ENCODE measurements at places on chromosomes 4 and X. TPM values are rescaled to one million over a fixed set of nuclear protein-coding genes. Genes with fewer than 3 reads are reported as not detected.
A peak's percentile ranks its signal among the peaks of the same experiment; 100 is the strongest.

DNA sequence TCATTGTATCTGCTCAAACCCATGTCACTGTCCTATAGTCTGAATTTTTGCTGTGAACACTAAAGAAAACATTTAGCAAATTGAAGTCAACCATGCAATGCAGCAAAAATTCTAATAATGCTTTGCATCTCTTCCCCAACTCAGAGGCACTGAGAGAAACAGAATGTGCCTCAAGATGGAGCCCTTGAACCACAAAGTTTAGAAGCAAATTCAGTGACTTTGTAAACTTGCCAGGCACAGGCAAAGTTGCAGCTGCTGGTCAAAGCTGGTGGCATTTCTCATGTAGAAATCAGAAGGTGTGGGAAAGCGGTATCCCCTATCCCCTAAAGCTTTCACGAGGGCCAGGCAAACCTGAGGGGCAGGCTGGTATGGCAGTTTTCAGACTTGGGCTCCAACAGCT, 121.7 kb upstream of the DIPK2B start:
- peak overlapping the region; percentile 66 for H3K27ac ChIP-seq
- DNase-seq, result peak; percentile 83
- no peaks in the 10 kb centered on the region for H3K36me3 ChIP-seq
- H3K4me1 ChIP-seq, result no peaks in the 10 kb centered on the region
- no peak overlapping the region for H3K4me3 ChIP-seq

DNA sequence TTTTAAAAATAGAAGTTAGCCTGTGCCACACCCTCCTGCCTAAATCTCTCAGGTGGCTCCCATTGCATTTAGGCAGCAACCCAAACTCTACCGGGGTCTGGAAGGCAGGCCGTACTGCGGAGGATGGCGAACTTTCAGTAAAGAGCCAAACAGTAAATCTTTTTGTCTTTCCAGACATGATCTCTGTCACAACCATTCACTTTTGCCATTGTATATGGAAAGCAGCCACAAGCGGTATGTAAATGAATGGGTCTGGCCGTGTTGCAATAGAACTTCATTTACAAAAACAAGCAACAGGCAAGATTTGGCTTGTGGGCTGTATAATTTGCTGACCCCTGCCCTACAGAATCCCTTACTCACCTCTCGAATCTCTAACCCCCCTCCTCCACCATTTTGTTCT, 3.3 kb downstream of the RADX start:
- no peak overlapping the region for H3K4me3 ChIP-seq
- DNase-seq, result no peak
- no peaks in the 10 kb centered on the region for H3K36me3 ChIP-seq
- H3K27ac ChIP-seq, result no peak overlapping the region
- no peaks in the 10 kb centered on the region for H3K4me1 ChIP-seq

GRCh38 chrX:40651620-40652223, 4.4 kb upstream of the CXorf38 start:
- H3K4me1 ChIP-seq, result no peaks in the 10 kb centered on the region
- no peak overlapping the region for H3K27ac ChIP-seq
- H3K4me3 ChIP-seq, result no peak overlapping the region
- peak; percentile 65 for DNase-seq
- H3K27me3 ChIP-seq, result no peaks in the 10 kb centered on the region
- H3K36me3 ChIP-seq, result peaks cover 2% of the 10 kb centered on the region

GRCh38 chr4:189071241-189071640, 869.4 kb upstream of the FRG1 start:
- no peak overlapping the region for H3K27ac ChIP-seq
- peaks cover 4% of the 10 kb centered on the region for H3K4me1 ChIP-seq
- no peaks in the 10 kb centered on the region for H3K36me3 ChIP-seq

DNA sequence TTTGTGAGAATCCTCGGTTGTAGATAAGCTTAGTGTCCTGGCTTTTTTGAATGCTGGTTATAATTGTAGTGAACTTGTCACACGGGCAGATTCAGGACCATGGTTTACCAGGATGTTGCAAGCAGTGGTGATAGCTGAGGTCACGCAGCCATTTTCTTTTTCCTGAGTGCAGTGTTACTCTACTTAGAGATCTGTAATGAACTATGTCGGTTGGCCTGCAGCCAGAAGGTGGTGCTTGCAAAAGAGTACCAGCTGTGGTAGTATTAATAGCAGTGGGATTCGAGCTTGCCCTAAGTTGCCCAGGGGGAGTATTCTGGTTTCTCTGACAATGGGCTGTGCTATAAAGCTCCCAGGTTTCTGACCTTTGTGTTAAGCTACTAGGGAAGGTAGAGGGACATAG, 368.9 kb downstream of the SLITRK2 start:
- H3K27ac ChIP-seq, result no peak overlapping the region
- DNase-seq, result no peak
- H3K27me3 ChIP-seq, result no peaks in the 10 kb centered on the region
- H3K4me1 ChIP-seq, result no peaks in the 10 kb centered on the region

- no peaks in the 10 kb centered on the region for H3K4me1 ChIP-seq
- no peak overlapping the region for H3K4me3 ChIP-seq
- DNase-seq, result no peak
- peaks cover 5% of the 10 kb centered on the region for H3K27me3 ChIP-seq
- H3K36me3 ChIP-seq, result no peaks in the 10 kb centered on the region
These were observed 20.4 kb upstream of the BRS3 start for GRCh38 chrX:136467303-136467702.

- no peak for DNase-seq
- H3K27ac ChIP-seq, result no peak overlapping the region
- H3K27me3 ChIP-seq, result no peaks in the 10 kb centered on the region
- H3K4me1 ChIP-seq, result peaks cover 3% of the 10 kb centered on the region
These were observed 92.8 kb upstream of the UCP1 start for GRCh38 chr4:140661550-140661949.

DNA sequence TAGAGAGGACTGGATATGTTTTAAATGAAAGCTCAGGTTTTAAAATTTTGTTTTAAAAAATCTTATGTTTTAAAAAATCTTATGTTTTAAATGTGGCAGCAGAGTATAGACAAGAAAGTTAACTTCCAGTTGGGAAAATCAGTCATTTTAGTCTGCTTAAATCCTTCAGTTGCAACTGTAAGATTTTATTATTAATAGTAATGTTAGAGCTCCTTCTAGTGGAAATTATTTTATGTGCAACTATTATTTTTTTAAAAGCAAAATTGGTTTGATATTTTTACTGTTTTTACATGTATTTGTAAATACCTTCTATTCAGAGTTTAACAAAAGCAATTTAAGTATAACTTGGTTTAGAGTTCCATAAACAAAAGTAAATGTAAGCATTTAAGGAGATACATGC, 8.5 kb upstream of the NUDT6 start:
- H3K27ac ChIP-seq, result no peak overlapping the region
- no peaks in the 10 kb centered on the region for H3K27me3 ChIP-seq
- H3K36me3 ChIP-seq, result peaks cover 9% of the 10 kb centered on the region
- peak; percentile 41 for DNase-seq

- no peak for DNase-seq
- H3K27me3 ChIP-seq, result peaks cover 7% of the 10 kb centered on the region
- no peak overlapping the region for H3K4me3 ChIP-seq
- H3K4me1 ChIP-seq, result no peaks in the 10 kb centered on the region
- peaks cover 2% of the 10 kb centered on the region for H3K36me3 ChIP-seq
These were observed 23.4 kb downstream of the NSG1 start for GRCh38 chr4:4410271-4410670.

DNA sequence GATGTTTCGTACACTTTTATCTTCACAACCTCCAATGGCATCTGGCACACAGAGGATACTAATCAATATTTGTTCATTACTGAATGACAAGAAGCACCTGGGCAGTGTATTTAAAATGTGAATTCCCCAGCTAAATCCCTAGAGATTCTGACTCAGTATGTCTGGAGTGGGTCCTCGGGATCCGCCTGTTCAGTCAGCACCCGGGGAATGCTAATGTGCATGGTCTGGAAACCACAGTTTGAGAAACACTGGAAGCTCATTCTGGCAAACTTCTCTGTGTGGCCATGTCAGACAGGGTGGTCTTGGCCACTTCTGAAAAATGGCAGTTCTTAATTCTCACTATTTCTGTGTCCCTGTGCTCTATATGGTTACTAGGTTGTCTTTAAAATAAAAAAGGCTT, 138.8 kb upstream of the VCX start:
- H3K36me3 ChIP-seq, result no peaks in the 10 kb centered on the region
- no peaks in the 10 kb centered on the region for H3K27me3 ChIP-seq
- no peaks in the 10 kb centered on the region for H3K4me1 ChIP-seq

- H3K4me3 ChIP-seq, result no peak overlapping the region
- H3K27ac ChIP-seq, result no peak overlapping the region
- H3K36me3 ChIP-seq, result no peaks in the 10 kb centered on the region
- DNase-seq, result no peak
- no peaks in the 10 kb centered on the region for H3K4me1 ChIP-seq
- peaks cover 71% of the 10 kb centered on the region for H3K27me3 ChIP-seq
These were observed 8.2 kb downstream of the ABLIM2 start for GRCh38 chr4:8150152-8151090.

GRCh38 chr4:144547678-144548298, 98.2 kb upstream of the HHIP start:
- no peaks in the 10 kb centered on the region for H3K36me3 ChIP-seq
- H3K27me3 ChIP-seq, result no peaks in the 10 kb centered on the region
- H3K4me3 ChIP-seq, result no peak overlapping the region
- DNase-seq, result no peak

DNA sequence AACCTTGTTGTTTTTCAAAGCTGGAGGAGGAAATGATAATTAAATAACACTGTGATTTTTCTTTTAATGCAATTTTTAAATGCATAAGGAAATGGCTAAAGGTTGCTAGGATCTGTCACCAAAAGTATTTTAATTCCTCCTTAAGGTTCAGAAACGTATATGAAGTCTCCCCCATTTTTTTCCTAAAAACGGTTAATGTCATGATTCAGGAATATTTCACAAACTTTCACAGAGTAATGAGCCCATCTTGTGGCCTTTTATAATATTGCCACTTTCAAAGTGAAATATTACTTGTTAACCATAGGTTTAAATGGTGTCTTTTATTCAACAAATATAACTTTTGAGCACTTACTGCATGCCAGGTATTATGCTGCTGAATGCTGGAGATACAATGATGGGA, 99.5 kb upstream of the USP38 start:
- peak; percentile 8 for DNase-seq
- no peak overlapping the region for H3K27ac ChIP-seq
- H3K27me3 ChIP-seq, result no peaks in the 10 kb centered on the region

DNA sequence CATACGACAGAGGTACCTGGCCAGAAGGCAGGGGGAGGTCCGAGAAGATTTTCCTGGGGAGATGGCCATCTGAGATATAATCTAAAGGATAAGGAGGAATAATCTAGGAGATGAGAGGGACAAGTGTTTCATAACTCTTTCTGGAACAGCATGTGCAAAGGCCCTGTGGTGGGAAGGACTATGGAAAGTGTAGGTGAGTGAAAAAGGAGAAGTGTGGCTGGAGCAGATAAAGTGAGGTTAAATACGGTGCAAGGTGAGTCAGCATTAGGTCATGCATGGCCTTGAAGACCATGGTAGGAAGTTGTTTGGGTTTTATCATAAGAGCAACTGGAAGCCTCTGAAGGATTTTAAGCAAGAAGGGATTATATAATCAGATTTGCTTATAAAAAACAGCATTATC, 34.6 kb upstream of the MTM1 start:
- no peaks in the 10 kb centered on the region for H3K4me1 ChIP-seq
- DNase-seq, result no peak
- no peak overlapping the region for H3K27ac ChIP-seq

DNA sequence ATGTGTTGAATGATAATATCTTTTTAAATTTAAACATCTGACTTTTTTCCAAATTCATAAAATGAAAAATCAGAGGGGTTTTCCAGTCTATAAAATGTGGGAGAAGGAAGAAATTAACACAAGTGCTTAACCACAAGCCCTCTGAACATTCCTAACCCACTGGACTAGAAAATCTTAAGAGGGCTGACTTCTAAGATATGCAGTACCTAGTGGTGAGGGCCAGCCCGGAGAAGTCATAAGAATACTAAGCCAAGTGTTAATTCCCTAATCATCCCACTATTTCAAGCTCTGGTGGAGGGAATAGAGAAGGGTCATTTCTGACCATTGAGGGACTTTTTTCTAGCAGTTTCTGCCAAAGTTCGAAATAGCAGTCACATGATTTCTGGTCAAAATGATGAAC, 86.9 kb upstream of the NEIL3 start:
- no peaks in the 10 kb centered on the region for H3K36me3 ChIP-seq
- H3K4me1 ChIP-seq, result no peaks in the 10 kb centered on the region
- H3K27ac ChIP-seq, result no peak overlapping the region
- H3K4me3 ChIP-seq, result no peak overlapping the region

DNA sequence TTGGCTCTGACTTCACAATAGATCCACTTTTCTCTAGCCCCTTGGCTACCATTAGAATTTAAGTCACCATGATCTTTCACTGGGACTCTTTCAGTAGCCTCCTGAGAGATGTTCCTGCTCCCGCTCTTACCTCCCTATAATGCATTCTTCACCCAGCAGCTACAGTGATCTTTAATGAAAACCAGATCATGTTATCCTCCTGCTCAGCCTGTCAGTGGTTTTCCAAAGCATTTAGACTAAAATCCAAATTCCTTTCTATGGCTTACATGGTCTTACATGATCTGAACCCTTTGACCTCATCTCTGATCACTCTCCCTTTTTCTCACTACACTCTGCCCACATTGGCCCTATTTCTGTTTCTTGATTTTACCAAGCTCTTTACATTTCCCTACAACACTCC, 18.3 kb upstream of the RPS6KA3 start:
- no peak for DNase-seq
- H3K4me1 ChIP-seq, result no peaks in the 10 kb centered on the region
- no peak overlapping the region for H3K27ac ChIP-seq
- no peak overlapping the region for H3K4me3 ChIP-seq
- H3K27me3 ChIP-seq, result no peaks in the 10 kb centered on the region

- no peaks in the 10 kb centered on the region for H3K36me3 ChIP-seq
- no peak for DNase-seq
- no peaks in the 10 kb centered on the region for H3K4me1 ChIP-seq
- no peak overlapping the region for H3K4me3 ChIP-seq
- no peak overlapping the region for H3K27ac ChIP-seq
- no peaks in the 10 kb centered on the region for H3K27me3 ChIP-seq
These were observed 586.2 kb downstream of the RAB28 start for GRCh38 chr4:12897954-12898353.

- peak; percentile 4 for DNase-seq
- no peaks in the 10 kb centered on the region for H3K27me3 ChIP-seq
- no peaks in the 10 kb centered on the region for H3K36me3 ChIP-seq
- no peak overlapping the region for H3K4me3 ChIP-seq
- H3K27ac ChIP-seq, result no peak overlapping the region
- H3K4me1 ChIP-seq, result no peaks in the 10 kb centered on the region
These were observed 77.0 kb upstream of the C4orf50 start for GRCh38 chr4:6095023-6095752.

DNA sequence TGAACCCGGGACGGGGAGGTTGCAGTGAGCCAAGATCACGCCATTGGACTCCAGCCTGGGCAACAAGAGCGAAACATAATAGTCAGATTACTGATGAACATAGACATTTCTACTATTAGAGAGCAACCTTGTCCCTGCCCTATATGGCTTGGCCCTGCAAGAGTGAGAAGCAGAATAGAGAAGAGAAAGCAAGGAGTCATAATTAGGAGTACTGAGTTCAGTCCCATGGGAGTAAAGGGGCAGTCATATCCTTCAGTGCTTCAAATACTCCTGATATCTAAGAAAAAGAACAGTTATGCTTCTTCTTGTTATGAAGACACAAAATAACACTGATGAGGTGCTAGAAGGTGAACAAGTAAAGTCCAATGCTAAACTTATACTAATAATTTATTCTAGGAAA, 33.8 kb downstream of the CLDN2 start:
- no peak overlapping the region for H3K4me3 ChIP-seq
- no peak for DNase-seq
- peaks cover 8% of the 10 kb centered on the region for H3K36me3 ChIP-seq
- H3K27me3 ChIP-seq, result no peaks in the 10 kb centered on the region

Gene NSUN7
- not detected for total RNA-seq

Gene HDX
- 11.4 TPM for total RNA-seq

Gene GAGE12J
- not detected for total RNA-seq

Gene CT45A2
- not detected for total RNA-seq

Gene GRIA3
- not detected for total RNA-seq

Gene NDST4
- total RNA-seq, result not detected

Gene GPR173
- total RNA-seq, result 1.1 TPM

Gene PRSS12
- 62.2 TPM for total RNA-seq

Gene PF4V1
- total RNA-seq, result not detected

Gene NXF2B
- not detected for total RNA-seq

Data from IMR-90 (cell line).